Activated gamma-delta T cell (primary cell): ENCODE measurements at places on chromosomes 6 and 20.

DNA sequence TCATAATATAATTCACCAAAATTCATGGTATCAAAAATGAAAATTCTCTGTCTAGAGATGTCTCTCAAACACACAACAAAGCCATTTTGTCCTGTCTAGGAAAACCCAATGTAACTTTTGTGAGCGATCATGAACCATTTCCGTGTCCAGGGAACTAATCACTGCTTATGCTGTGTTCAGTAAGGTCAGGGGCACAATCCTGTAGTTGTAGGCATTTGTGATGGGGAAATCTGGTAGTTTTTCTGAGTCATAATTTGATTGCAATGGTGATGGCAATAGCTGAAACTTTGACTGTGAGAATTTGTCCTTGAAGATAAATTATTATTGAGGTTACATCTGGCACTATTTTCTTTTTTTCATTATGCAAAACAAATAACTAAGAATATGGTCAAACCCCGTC, 21.0 kb upstream of the GCLC start:
- no peak for DNase-seq

GRCh38 chr6:74069089-74069581, 373.1 kb downstream of the CD109 start:
- DNase-seq = no peak

DNA sequence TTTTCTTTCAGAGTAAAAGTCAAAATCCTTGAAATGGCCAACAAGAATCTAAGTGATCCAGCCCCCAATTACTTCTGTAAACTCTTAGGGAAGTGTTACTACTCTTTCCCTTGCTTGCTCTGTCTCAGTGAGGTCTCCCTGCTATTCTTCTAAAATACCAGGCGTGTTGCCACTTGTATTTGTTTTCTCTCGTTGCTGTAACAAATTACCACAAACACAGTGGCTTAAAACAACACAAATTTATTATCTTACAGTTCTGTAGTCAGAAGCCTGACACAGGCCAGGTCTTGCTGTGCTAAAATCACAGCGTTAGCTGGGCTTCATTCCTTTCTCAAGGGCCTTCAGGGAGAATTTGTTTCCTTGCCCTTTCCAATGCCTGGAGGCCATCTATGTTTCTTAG, 59.9 kb downstream of the HECA start:
- no peak for DNase-seq

DNA sequence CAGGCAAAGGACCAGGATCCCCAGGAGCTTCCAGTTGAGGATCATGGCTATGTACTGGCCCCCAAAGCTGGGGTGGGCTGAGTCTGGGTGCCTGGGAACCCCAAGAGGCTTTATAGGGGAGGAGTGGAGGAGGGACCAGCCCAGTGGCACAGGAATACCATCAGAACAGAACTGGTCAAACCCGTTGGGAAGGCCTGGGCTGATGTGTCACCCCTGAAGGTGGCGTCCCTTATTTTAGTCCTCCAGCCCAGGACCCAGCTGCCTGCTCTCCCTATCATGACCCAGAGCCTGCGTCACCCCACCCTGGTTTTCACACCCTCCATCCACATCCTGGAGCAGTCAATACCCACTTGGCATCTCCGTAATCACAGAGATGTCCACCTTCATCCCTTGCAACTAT, at the start of gene PSORS1C2:
PSORS1C2 (minus strand) TSS at position 85 of the 400 bp plus-strand sequence; CDS start at position 45, 40 bp downstream.
- DNase-seq = no peak

DNA sequence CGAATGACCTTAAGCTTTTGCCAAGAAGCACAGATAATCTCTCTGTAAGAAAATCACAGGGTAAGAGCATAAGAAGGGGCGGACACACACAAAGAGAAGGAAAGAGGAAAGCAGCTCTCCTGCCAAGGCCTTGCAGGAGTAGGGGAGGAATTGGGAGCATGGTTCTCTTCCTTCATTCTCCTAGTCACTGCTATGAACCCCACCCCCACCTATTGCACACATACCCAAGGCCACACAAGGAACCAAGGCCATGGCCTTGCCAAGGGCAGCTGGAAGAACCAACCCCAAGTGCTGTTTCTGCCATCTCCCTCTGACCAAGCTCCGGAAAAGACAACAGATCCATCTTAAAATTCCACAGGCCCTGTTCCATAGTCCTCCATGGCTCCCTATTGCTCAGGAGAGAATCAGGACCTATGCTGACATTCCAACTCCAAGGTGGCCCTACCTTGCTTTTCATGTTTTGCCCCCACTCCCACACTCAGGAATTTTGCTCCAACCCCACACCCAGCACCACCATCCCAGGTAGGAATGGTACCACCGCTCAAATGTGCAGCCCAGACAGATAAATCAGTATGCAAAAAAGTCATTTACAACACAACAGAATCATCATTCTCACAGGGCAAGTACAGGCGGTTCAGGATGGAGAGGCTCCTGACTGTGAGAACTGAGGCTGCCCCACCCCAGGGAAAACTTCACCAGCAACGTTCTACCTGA, 31.3 kb downstream of the TRAM2 start:
- no peak for DNase-seq

DNA sequence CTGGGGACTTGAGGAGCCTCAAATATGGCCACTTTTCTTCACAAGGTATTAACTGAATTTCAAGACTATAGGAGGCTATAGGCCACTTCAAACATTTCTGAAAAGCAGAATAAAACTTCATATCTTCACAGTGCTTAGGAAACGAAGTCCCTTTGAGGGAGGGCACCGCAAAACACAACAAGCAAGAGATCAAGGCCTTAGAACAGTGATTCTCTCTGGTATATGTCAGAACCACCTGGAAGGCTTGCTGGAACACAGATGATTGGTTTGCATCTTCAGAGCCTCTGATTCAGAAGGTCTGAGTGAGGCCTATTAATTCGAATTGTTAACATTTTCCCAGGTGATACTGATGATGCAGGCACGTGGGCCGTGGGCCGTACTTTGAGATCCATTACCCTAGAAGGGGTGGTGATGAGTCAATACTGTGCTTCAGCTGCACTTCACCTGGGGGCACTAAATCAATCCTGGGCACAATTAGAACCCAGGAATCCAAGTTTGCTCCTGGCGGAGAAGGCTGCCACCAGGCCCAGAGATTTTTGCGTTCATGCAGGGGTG, 10.7 kb downstream of the SUN5 start:
- no peak for DNase-seq

- no peak for DNase-seq
These were observed 140.4 kb downstream of the IMPG1 start for GRCh38 chr6:75932067-75932466.
